Fibroblast of skin of right biceps (primary cell): ENCODE measurements at places on chromosomes 2 and 18.

- DNase-seq, result no peak
These were observed 180.6 kb upstream of the RBMS1 start for GRCh38 chr2:160674146-160674750.

GRCh38 chr2:24049485-24050021, at the start of gene FKBP1B:
Gene FKBP1B, plus strand, starts transcription at chr2:24049741. Its CDS starts 109 bp downstream, at chr2:24049850.
- peak; percentile 43 for DNase-seq

- DNase-seq, result no peak
These were observed 417.2 kb downstream of the LRRTM4 start for GRCh38 chr2:77105008-77105407.

DNA sequence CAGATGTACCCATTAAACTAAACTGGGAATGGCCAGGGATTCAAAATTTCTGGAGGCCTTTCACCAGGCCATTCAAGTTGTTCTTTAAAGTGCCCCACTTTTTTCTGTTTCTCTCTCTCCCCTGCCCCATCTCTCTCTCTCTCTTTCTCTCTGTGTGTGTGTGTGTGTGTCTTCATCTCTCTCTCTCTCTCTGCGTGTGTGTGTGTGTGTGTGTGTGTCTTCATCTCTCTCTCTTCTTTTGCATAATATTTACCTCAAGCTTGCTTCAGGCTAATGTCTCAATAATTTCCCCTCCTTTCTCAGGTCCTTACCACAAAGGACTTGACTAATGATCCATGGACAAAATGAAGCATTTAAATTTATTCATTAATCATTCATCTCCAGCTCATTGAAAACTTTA, 164.2 kb upstream of the KLHL14 start:
- DNase-seq, result no peak

DNA sequence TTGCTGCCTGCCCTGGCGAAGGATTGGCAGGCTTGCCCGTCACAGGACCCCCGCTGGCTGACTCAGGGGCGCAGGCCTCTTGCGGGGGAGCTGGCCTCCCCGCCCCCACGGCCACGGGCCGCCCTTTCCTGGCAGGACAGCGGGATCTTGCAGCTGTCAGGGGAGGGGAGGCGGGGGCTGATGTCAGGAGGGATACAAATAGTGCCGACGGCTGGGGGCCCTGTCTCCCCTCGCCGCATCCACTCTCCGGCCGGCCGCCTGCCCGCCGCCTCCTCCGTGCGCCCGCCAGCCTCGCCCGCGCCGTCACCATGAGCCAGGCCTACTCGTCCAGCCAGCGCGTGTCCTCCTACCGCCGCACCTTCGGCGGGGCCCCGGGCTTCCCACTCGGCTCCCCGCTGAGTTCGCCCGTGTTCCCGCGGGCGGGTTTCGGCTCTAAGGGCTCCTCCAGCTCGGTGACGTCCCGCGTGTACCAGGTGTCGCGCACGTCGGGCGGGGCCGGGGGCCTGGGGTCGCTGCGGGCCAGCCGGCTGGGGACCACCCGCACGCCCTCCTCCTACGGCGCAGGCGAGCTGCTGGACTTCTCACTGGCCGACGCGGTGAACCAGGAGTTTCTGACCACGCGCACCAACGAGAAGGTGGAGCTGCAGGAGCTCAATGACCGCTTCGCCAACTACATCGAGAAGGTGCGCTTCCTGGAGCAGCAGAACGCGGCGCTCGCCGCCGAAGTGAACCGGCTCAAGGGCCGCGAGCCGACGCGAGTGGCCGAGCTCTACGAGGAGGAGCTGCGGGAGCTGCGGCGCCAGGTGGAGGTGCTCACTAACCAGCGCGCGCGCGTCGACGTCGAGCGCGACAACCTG, at the start of gene DES:
Gene DES (plus strand): TSS at position 223 of the 857 bp plus-strand sequence. CDS start 86 bp downstream, at position 309.
- DNase-seq, result no peak

GRCh38 chr18:23178201-23178600, 42.9 kb downstream of the CABLES1 start:
- DNase-seq, result no peak
